ENCODE measurements at places on chromosomes 6 and 20. TPM values are rescaled to one million over a fixed set of nuclear protein-coding genes. Genes with fewer than 3 reads are reported as not detected.

The WFDC2 gene
- total RNA-seq, result 16.7 TPM

The HLA-DQA2 gene
- total RNA-seq, result not detected

GRCh38 chr6:52390361-52390727 is 28.4 kb downstream of the PAQR8 start:
- H3K27me3 ChIP-seq, result no peaks in the 10 kb centered on the region
- H3K4me1 ChIP-seq, result peaks cover 21% of the 10 kb centered on the region
- no peak overlapping the region for H3K4me3 ChIP-seq

The FILIP1 gene
- 6.0 TPM for total RNA-seq

The PARD6B gene
- 41.0 TPM for total RNA-seq

Data from hepatocyte (in vitro differentiated cells).